ENCODE measurements at places on chromosomes 2 and 18.

GRCh38 chr2:168097431-168097830 is 150.0 kb downstream of the STK39 start:
- H3K4me1 ChIP-seq: no peaks in the 10 kb centered on the region
- no peak overlapping the region for H3K27ac ChIP-seq
- H3K36me3 ChIP-seq: no peaks in the 10 kb centered on the region
- no peak overlapping the region for H3K4me3 ChIP-seq

DNA sequence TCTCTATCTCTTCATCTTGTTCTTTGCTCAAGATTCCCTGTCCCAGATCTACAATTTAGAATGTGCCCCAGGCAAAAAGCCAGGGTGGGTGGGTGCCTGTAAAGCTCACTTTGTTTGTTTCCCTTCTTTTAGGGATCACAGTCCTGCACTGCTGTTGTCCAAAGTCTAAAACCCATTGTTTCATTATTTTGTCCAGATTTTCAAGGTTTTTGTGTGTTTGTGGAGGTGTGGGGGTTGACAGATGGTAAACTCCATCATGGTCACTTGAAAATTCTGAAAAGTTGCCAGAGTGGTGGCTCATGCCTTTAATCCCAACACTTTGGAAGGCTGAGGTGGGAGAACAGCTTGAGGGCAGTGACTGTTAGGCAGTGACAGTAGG is 41.5 kb downstream of the YES1 start:
- H3K4me1 ChIP-seq: peaks cover 11% of the 10 kb centered on the region
- no peaks in the 10 kb centered on the region for H3K36me3 ChIP-seq
- DNase-seq: peak; percentile 81
- H3K4me3 ChIP-seq: no peak overlapping the region
- peak overlapping the region; percentile 90 for H3K27ac ChIP-seq

DNA sequence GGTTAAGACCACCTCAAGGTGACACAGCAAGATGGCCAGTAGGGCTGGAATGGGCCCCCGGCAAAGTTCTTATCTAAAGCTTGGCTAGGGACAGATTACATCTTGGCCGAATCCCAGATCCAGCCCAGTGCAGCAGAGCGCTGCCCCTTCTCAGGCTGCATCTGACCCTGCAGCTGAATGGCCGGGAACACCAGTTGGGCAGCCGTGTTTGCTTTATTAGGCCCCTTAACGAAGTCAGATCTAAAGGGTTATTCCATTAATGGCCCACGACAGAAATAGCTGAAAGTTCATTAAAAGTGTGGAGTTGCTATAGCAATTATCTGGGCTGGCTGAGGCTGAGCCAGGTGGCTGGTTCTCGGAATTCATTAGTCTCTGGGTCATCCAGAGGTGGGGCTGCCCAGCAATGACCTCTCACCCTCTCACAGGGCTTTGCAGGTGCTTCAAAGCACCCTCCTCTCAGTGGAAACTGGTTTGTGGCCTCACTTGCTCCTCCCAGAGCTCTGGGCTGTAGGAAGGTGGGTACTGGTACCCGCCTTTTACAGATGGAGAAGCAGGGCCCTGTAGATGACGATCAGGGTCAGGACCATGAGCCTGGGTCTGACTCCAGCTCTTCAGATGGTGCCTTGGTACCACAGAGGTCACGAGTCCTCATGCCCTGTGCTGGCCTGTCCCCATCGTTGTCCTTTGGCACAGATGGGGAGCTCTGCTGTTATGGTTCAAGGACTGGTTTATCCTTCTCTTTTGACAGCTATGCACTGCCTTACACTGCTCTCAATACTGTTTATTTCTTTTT is 68.8 kb downstream of the EMX1 start:
- H3K27ac ChIP-seq: no peak overlapping the region
- no peaks in the 10 kb centered on the region for H3K27me3 ChIP-seq
- H3K4me1 ChIP-seq: peaks cover 28% of the 10 kb centered on the region
- peaks cover 3% of the 10 kb centered on the region for H3K36me3 ChIP-seq
- DNase-seq: peak; percentile 87

GRCh38 chr2:8086796-8087479 is 594.9 kb upstream of the ID2 start:
- peaks cover 7% of the 10 kb centered on the region for H3K4me1 ChIP-seq
- H3K27me3 ChIP-seq: no peaks in the 10 kb centered on the region
- DNase-seq: no peak
- H3K36me3 ChIP-seq: no peaks in the 10 kb centered on the region
- H3K27ac ChIP-seq: no peak overlapping the region

DNA sequence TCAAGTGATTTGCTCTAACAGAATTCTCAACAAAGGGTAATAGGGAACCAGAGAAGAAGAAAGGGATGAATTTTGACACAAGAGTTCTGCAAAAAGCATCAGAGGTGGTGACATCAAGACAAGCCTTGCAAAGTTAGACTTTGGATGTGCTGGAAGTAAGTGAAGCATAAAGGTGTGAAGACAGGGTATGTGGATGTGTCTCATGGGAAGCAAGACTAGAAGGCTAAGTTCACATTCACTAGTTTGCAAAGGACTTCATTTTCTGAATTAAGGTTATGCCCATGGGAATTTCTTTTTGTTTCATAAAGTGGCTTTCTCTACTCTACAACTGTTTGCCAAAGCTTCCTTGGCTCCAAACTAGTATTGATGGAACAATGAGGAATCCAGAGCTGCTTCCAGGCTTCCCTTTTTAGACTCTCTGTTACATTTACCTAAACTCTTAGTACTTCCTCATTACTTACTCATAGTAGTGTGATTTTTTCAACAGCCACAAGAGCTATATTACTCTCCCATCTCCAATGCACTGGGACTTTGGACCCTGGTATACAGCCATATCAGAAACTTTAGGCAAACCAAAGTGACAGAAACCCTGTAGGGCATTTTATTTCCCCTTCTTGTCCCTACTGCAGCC is 21.1 kb upstream of the IHH start:
- no peaks in the 10 kb centered on the region for H3K4me1 ChIP-seq
- no peaks in the 10 kb centered on the region for H3K36me3 ChIP-seq
- H3K27me3 ChIP-seq: no peaks in the 10 kb centered on the region
- no peak overlapping the region for H3K27ac ChIP-seq

DNA sequence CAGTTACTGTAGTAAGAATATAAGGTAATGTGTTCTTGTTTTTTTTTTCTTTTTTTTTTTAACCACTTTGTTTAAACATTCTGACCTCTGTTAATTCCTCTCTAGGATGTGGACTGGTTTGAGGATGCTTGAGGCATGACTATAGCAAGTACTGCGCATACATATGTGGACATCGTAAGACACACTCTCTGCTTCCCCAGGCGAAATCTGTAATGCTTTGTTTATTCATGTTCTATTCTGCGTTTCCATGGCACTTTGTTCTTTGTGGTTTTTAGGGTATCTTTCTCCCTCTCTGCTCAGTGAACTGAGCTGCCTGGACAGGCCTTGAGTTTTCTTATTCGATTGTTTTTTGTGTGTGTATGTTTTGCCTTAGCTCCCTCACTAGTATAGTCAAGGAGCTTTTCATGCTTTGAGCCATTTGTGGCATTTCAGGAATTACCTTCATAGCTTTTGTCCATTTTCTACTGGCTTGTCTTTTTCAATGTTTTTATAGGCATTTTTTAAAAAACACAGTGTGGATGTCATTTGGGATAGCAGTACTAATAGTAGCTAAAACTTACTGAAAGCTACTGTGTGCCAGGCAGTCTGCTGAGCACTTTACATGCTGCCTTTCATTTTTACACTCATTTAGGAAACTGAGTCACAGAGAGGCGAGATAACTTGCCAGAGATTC is 1.9 kb upstream of the SH3BP4 start:
- H3K4me1 ChIP-seq: peaks cover 24% of the 10 kb centered on the region
- H3K4me3 ChIP-seq: no peak overlapping the region
- H3K36me3 ChIP-seq: no peaks in the 10 kb centered on the region

GRCh38 chr2:178828486-178828881 is 21.3 kb upstream of the TTN start:
- no peaks in the 10 kb centered on the region for H3K27me3 ChIP-seq
- H3K4me1 ChIP-seq: no peaks in the 10 kb centered on the region
- no peak for DNase-seq
- H3K4me3 ChIP-seq: no peak overlapping the region
- no peaks in the 10 kb centered on the region for H3K36me3 ChIP-seq

GRCh38 chr2:170822290-170823087 is 5.8 kb downstream of the GAD1 start:
- H3K36me3 ChIP-seq: no peaks in the 10 kb centered on the region
- H3K4me3 ChIP-seq: no peak overlapping the region
- H3K27ac ChIP-seq: no peak overlapping the region
- peaks cover 35% of the 10 kb centered on the region for H3K4me1 ChIP-seq

- no peaks in the 10 kb centered on the region for H3K4me1 ChIP-seq
- no peak overlapping the region for H3K4me3 ChIP-seq
- no peak overlapping the region for H3K27ac ChIP-seq
- no peaks in the 10 kb centered on the region for H3K36me3 ChIP-seq
Observed at GRCh38 chr18:10689236-10690034, 163.6 kb downstream of the NAPG start.

Data from trophoblast cell (in vitro differentiated cells and primary cell).